Cardiac fibroblast (primary cell): ENCODE measurements at places on chromosomes 3 and 15.

DNA sequence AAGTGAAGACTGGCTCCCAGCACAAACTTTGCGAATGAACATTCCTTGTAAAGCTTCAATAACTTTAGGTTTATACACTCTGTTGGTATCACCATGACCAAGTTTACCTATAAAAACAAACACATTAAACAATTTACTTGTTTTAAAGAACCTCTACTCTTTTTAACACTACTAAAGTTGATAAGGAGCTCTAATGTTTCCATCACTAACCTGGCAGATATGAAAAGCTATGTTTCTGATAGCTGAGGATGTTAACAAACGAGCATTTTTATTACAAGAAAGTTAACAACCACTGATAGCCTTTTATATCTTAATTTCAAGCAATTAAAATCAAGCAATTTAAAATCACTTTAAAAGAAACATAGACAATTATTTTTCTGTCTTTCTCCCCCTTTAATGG, 80.8 kb downstream of the HERC1 start:
- no peak for DNase-seq

DNA sequence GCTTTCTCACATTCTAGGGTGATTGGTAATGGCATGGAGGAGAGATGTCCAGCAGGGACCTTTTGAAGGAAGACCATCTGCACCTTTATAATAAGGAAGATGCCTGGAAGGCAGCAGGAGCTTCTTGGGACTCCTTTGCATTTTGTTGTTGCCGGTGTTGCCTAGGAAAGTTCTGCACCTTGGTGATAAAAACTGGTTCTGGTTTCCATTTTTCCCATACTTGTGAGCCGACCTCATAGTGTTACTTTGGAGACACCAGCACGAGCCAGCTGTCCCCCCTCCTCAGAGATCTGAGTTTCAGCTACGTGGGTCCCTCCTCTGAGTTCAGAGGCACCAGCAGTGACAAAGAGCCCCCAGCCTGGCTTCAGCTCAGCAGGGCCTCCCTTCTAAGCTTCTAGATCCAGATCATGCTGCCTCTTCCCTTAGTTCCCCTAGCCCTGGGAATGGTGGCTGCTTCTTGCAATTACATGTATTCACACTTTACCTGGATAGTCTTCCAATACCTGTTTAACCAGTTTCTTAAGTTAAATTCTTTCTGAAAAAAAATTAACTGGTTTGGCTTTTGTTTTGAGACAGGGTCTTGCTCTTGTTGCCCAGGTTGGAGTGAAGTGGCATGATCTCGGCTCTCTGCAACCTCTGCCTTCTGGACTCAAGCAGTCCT, 18.0 kb upstream of the FSTL1 start:
- DNase-seq: no peak

DNA sequence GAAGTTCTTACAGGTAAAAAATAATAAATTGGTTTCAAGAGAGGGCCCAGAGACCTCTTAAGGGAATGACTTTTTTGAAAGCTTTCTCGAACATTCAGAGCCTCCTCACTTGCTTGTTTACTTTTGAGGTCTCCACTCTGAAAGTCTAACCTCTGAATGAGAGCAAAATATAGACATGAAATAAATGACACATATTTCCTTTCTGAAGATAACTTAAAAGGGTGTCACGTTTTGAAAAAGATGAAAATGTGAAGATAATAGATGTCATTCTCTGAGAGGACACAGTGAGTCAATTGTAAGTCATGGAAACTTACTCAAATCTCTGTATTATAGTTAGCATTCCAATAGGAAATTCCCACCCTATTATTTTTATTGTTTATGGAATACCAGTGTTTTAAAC, 44.6 kb downstream of the HACD2 start:
- no peak for DNase-seq

DNA sequence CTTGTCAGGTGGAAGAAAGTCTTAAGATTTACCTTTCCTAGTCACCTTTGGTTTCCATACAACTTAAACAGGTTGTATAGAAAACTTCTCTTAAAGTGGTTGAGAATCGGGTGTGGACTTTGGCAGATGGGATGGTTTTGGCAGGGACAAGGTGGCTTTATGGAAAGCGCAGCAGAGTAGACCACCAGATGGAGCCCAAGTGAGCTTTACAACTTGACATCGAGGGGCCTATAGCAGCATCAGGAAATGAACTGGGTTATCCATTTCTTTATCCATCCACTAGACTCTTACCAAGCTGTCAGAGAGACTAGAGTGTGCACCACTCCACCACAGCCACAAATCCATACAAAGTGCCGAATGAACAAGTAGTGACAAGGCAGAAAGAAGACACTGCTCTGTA, 85.3 kb upstream of the MBNL1 start:
- DNase-seq: peak; percentile 55

- DNase-seq: no peak
Measured at GRCh38 chr3:69126999-69127398, 4.6 kb upstream of the LMOD3 start.

GRCh38 chr3:5112043-5112442, 10.0 kb upstream of the ARL8B start:
- DNase-seq: no peak

- peak; percentile 26 for DNase-seq
Measured at GRCh38 chr15:43748376-43748775, 2.1 kb downstream of the PDIA3 start.

DNA sequence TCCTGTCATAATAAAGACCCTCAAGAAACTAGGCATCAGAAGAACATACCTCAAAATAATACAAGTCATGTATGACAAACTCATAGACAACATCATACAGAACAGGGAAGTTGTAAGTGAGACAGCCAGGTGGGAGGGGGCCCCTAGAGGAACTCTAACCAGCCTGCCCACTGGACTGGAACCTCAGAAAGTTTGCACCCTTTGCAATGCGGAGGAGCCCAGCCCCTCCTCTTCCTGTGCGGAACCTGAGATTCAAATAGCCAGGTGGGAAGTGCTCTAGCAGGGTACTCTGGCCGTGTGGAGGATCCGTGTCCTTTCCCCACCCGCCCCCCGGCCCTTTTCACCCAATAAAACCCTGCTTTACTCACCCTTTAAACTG, 387.0 kb upstream of the CBLB start:
- DNase-seq: no peak

GRCh38 chr3:105349684-105350387, 16.9 kb upstream of the ALCAM start:
- DNase-seq: no peak
